ENCODE measurements at places on chromosomes 2 and 18.
A peak's percentile ranks its signal among the peaks of the same experiment; 100 is the strongest.

DNA sequence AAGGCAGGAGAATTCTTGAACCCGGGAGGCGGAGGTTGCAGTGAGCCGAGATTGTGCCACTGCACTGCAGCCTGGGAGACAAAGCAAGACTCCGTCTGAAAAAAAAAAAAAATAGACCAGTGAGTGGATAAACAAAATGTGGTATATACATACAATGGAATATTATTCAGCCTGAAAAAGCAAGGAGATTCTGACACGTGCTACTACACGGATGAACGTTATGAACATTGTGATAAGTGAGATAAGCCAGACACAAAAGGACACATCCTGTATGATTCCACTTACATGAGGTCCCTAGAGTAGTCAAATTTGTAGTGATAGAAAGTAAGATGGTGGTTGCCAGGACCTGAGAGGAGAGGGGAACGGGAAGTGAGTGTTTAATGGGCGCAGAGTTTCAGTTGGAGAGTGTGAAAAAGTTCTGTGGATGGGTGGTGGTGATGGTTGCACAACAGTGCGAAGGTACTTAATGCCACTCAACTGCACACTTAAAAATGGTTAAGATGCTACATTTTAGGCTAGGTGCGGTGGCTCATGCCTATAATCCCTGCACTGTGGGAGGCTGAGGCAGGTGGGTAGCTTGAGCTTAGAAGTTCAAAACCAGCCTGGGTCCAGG, 38.3 kb downstream of the NIFK start:
- DNase-seq = no peak

DNA sequence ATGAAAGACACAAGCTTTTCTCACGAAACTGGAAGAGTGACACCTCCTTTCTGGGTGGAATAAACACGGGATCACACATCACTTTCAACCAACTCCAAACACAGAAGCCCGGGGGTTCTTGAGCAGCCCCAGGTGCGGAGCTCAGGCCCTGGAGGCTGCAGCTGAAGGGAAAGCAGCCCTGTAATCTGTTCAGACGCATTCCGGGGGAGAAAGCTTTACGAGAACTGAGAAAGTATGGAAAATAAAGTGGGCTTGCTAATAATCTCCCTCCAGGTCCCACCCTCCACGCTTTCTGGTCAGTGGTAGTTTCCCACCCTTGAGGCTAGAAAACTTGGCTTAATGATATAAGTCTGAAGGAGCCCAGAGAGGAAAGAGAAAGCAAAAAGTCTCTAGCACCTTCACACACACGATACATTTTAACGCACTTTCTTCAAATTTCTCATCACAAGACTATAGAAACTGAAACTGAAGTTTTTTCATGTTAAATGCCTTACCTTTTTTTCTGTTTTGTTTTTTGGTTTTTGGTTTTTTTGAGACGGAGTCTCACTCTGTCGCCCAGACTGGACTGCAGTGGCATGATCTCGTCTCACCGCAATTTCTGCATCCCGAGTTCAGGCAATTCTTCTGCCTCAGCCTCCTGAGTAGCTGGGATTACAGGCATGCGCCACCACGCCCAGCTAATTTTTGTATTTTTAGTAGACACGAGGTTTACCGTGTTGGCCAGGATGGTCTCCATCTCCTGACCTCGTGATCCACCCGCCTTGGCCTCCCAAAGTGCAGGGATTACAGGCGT, 141.3 kb downstream of the AFF3 start:
- no peak for DNase-seq

DNA sequence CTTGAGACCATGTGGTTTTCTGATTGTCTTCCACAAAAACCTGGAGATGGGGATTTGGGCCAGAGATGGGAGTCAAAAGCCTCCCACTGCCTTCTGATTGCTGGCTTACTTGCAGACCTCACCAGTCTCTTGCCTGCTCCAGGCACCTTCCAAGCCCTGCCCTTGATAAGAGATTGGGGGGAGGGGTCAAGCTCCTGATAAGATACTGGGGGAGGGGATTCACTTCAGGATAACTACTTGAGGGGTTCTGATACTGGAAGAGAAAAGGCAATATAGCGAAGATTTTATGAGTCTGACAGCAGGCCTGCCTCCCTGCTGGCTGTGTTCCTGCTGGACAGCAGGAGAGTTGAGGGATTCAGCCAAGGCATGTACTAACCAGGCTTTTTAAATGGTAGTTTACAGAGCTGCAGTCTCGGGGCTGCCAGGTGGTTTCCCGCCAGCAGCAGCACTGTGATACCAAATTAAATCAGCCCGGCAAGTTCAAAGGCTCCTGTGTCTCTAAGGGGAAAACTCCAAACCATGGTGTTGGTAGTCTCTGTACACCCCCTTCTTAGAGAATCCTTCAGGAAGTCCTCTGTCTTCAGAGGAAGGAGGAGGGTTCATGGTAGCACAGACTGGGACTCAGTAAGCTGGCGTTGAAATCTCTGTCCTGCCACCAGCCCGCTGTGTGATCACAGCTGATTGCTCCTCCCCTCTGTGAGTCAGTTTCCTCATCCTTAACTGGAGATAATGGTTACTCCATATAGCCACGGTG, 58.3 kb downstream of the FBXO36 start:
- peak; percentile 27 for DNase-seq

- no peak for DNase-seq
Measured at GRCh38 chr2:173058673-173059072, 17.0 kb upstream of the MAP3K20 start.
